ENCODE measurements at places on chromosomes 4 and X.
A peak's percentile ranks its signal among the peaks of the same experiment; 100 is the strongest.

GRCh38 chrX:134171661-134172587 lies 65.1 kb upstream of the CCDC160 start:
- peak; percentile 39 for DNase-seq

DNA sequence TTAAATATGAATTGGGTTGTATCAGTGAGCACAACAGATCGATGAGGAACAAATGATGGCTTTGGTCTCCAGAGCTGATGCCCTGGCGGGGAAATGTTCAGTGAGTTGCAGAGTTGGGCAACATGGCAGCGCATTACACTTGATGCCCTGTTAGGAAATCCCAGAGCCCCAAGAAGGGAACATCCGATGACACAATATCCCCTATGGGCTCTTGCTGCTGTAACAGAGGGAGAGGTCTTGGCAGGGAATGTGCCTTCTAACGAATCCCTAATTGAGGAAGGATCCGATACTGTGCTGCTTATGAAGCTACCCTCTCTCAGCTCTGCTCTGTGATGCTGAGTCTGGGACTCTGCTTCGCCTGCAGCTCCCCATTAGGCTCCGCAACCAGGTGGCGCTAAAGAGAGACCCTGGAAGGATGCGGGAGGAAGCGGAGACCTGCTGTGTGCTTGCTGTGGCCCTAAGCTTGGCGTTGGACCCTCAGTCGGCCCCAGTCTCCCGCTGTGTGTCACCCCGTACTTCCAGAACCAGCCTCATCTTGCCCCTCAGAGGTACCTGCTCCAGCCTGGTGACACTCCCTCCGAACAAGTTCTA lies 38.9 kb downstream of the PDHA1 start:
- DNase-seq, result no peak

DNA sequence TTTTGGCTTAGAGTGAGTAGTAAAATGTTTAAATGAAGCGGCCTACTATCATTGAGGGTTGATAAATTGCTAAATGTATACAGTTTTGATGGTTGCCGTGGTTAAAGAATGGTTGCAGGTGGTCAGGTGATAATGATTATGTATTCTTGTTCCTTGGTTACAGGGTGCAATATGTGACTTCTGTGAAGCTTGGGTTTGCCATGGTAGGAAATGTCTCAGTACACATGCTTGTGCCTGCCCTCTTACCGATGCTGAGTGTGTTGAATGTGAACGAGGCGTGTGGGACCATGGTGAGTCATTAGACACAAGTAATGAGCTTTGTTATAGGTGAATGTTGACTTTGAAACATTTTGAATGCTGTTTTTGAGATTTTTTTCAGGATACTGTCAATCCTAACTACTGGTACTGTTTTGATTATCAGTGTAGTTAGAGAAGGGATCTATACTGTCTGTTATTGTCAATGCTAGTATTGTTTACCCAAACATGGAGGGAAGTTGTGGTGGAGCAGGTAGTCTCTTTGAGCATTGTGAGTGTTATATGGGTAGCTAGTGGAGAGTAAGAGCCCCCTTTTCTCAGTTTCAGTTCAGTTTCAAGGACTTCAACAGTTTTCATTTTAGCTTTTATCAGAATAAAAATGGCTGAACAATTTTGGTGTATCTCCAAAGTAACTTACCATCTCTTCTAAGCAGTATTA lies 8.9 kb downstream of the ZNF330 start:
- no peak for DNase-seq

DNA sequence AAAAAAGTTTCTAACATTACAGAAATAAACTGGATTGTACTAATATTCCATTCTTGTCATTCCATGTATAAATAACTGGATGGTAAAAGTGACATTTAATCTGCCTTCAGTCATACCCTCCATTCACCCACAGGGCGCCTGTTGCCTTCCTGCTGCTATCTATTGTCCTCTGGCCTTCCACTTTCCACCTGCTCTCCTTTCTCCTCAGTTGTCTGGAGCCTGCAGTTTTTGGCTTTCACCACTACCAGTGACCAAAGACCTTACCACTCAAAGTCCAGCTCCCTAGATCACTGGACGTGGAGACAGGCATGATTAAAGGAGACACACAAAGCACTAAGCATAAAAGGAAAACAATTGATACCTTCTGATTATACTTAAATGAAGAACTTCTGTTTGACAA lies 46.2 kb upstream of the NHS start:
- DNase-seq, result no peak

- no peak for DNase-seq
Measured at GRCh38 chr4:70945046-70945445, 42.9 kb downstream of the MOB1B start.

GRCh38 chr4:184534511-184535391 lies 60.4 kb upstream of the IRF2 start:
- DNase-seq, result no peak

GRCh38 chrX:65035446-65035770 lies 59.2 kb upstream of the ZC4H2 start:
- no peak for DNase-seq

DNA sequence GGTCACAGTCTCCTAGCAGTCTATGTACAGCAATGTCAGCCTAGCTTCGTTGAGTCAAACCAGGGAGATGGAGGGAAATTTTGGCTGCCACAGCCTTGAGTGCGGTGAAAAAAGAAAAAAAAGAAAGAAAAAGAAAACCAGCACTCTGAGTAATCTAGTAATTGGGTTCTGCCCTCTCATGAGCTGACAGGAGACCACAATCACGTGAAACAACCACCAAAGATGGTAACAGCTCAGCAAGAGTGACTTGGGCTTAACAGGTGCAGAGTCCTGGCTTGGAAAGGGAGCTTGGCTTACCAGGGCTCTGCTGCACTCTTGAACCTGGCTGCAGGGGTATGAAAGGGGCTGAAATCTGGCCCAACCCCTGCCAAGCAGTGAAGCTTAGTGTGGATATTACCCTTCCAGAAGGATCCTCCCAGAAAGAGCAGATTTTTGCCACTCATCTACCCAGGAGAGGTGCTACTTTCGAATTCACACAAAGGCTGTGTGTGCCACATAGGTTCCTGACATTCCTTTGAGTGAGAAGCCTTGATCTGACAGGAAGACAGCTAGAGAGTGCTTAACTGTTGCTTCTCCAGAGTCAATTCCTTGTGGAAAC lies 350.3 kb downstream of the PTTG2 start:
- DNase-seq, result no peak

DNA sequence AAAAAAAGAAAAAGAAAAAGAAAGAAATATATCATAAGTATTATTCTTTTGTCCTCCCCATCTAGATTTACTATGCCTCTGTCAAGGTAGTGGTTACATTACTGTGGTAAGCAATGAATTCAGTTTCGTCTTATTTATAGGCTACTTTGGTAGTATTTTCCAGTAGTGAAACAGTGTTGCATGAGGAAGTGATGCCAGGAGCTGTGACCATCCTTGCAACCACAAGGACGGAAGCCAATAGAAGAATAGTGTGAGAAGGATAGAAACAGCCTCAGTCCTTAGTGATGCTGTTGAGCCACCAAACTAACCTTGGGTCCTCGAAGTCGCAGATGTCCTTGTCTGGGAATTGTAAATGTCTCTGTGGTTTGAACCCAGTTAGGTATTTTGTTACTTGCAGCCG lies 328.5 kb downstream of the PPP3CA start:
- DNase-seq, result no peak

DNA sequence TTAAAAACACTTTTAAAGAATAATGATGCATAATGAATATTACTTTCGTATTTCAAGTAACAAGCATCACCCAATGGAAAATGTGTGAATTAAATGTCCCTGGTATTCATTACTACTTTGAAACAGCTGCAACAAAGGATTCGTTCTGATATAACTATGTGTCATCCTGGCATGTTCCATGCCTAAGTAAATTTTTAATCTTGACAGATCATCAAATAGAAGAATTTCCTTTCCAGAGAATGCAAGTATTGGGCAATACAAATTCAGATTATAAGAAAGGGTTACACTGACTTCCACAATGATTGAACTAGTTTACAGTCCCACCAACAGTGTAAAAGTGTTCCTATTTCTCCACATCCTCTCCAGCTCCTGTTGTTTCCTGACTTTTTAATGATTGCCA lies 105.3 kb downstream of the SPCS3 start:
- DNase-seq, result no peak

Measured in NCI-H2029 (cell line).